ENCODE measurements at places on chromosomes 7 and 10.

DNA sequence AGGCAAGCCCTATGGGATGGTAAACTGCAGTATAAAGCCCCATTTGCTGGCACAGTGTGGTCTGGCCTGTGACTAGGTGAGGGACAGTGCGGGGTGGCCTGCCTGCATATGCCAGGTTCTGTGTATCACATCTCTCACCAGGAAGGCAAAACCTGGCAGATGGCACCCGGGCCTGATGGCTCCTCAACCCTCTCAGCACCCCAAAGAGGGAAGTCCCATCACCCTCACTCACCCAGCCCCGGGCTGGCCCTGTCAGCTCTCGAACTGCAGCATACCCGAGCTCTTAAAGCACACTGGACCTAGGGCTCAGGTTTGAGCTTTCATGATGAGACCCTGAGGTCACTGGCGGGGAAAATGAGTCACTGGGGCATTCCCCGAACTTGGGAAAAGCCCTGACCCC is 130.5 kb downstream of the LHPP start:
- no peak for DNase-seq

DNA sequence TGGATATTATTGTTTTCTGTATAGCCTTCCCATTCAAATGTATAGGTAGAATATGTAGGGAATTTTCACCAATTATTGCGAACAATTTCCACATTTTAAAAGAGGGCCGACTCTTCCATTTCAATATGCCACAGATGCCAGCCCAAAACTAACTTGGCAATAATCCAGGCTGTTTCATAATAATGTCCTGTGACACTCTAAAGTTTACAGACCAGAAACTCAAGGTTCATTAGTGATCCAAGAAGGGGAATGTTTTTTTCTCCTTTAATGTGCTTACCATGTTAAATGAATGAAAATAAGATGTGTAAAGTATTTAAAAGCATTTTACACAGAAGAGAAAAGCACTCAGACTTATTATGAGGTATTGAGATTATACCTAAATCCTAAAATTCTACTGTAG is 63.0 kb upstream of the FAM3C start:
- DNase-seq: no peak

GRCh38 chr10:92421550-92421949 is 130.6 kb downstream of the MARCHF5 start:
- no peak for DNase-seq

GRCh38 chr10:65501259-65501658 is 1424.6 kb upstream of the LRRTM3 start:
- DNase-seq: no peak

- DNase-seq: no peak
Measured at GRCh38 chr7:105261689-105262088, 127.0 kb downstream of the SRPK2 start.

DNA sequence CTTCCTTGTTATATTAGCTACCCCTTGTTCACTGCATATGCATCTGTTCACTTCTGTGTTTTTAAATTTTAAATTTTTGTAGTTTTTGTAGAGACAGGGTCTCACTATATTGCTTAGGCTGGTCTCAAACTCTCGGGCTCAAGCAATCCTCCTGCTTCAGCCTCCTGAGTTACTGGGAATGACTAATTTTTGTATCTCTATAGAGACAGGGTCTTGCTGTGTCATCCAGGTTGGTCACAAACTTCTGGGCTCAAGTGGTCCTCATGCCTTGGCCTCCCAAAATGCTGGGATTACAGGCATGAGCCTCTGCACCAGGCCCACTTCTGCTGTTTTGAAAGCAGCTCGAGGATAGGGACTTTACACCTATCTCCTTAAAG is 64.6 kb downstream of the PRTFDC1 start:
- DNase-seq: no peak

GRCh38 chr10:77512219-77512578 is 125.4 kb downstream of the KCNMA1 start:
- no peak for DNase-seq

DNA sequence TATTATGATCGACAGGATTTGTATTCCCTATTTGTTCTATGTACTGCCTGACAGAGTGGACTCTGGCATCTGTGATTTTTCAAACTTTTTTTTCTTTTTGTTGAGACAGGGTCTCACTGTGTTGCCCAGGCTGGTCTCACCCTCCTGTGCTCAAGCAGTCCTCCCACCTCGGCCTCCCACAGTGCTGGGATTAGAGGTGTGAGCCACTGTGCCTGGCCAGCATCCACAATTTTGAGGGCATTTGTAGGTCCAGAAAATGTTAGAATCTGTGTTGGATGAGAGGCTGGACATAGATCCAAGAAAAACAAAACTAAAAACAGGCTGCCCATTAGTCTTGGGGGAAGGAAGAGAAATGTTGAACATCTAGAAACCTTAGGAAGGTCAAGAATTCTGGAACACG is 34.3 kb downstream of the SGPL1 start:
- DNase-seq: no peak

GRCh38 chr7:19928247-19928646 is 154.8 kb upstream of the TMEM196 start:
- no peak for DNase-seq

GRCh38 chr7:114481999-114482398 is 67.4 kb downstream of the FOXP2 start:
- no peak for DNase-seq

DNA sequence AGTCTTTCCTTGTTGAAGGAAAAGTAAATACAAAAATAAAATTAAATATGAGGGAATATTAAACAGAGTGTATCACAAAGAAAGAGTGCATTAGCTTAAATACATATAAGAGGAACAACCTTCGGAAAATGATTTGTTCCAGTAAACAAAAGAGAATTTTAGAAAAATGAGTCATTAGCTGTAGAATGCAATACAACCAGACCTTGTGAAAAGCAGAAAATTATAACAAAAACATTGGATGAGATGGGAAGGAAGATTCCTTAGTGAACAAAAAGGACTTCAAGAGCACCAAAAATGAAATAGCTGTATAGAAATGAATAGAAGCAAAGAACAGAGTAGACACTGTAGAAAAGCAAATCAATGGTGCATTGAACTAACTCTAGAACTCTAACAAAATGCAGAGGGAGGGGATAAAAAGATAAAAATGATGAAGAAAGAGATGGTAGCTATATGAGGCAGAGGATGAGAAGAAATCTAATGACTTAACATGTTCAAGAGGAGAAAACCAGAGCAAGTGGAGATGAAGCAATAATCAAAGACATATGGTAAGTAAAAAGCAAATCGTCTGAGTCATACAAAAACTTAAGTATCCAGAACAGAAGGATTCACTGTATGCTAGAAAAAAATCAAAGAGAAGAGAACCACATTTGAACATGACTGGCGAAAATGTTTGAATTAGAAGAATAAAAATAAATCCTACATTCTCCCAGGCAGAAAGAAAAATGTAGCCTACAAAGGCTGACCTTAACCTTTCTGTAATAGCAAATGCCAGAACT is 190.5 kb downstream of the TMEM26 start:
- DNase-seq: no peak

- no peak for DNase-seq
Measured at GRCh38 chr7:607938-608337, 88.3 kb upstream of the PDGFA start.

DNA sequence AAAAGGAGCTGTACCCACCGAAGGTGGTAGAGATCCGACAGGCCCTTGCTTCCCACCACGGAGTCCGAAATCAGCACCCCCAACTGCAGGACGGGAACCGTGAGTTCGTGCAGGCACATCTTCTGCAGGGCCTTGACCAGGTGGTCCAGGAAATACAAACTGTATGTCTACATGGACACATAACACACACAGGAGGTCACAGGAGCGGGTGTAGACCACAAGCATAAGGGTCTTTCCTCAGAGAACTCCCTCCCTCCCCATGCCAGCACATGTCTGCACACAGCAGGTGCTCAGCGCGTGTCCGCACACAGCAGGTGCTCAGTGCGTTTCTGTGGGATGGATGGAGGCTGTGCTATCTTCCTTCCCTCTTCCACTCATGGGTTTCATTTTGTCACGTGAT is 69.7 kb downstream of the CFAP46 start:
- DNase-seq: no peak

DNA sequence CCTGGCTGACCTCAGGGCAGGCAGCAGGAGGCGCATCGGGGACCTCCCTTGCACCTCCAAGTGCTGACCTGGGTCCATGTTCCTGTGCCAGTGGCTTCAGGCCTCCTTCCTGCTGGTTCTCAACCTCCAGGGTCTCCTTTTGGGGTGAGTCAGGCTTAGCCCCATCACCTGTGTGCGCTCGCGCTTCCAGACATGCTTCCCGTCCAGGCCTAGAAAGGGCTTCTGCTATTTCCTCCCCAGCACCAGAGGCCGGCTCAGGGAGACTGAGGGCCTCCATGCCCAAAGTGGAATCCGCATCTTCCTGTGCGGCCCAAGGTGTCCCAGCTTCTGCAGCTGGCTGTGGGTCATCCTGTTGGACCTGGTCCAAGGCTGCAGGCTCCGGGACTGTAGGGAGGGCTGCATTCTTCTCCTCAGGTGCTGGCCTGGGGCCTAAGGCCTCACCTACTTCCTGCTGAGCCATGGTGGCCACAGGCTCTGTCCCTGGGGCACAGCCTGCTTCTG is 5.9 kb downstream of the NACAD start:
- DNase-seq: no peak

- no peak for DNase-seq
Measured at GRCh38 chr7:126818393-126819196, 434.1 kb downstream of the GRM8 start.

- no peak for DNase-seq
Measured at GRCh38 chr7:77239471-77239870, 39.9 kb upstream of the FGL2 start.

GRCh38 chr7:30281263-30281662 is 3.1 kb upstream of the ZNRF2 start:
- no peak for DNase-seq

All from H54 (cell line).